Iris pigment epithelial cell (primary cell): ENCODE measurements at places on chromosomes 16 and 17.

DNA sequence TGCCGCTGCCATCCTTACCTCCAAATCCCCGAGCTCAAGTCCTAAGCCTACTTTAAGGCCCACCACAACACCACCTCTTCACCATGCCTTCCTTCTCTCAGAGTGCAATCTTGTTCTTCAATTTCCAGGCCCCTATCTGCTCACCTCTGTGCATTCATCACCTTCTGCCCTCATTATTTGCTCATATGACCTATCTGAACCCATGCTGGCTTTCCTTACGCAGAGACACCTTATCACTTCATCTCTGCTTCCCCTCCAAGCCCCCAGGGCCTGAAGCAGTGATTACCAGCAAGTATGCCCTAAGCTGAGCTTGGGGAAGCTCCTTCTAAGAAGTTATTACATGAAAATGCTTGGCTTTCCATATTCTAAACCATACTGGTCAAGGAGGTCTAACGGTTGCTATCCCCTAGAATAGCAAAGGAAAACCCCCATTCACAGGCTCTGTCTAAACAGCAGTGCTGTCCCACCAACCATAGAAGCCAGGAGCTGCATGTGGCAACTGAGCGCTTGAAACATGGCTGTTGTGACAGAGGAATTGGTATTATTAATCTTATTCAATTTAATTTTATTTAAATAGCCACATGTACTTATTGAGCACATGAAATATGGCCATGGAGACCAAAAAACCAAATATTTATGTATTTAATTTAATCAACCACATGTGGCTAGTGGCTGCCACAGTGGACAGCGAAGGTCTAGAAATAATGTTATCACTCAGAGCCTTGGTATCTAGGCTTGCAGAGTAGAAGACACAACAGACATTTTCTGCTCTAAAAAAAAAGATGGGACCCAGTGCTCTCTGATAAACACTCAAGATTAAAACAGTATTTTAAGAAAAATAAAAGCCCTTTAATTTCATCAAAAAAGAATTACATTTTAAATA lies 13.9 kb downstream of the USP7 start:
- DNase-seq: no peak

GRCh38 chr17:44792276-44792675 lies 33.5 kb downstream of the ADAM11 start:
- DNase-seq: peak; percentile 57

- DNase-seq: no peak
Observed at GRCh38 chr17:1555651-1556471, 6.7 kb downstream of the PITPNA start.

DNA sequence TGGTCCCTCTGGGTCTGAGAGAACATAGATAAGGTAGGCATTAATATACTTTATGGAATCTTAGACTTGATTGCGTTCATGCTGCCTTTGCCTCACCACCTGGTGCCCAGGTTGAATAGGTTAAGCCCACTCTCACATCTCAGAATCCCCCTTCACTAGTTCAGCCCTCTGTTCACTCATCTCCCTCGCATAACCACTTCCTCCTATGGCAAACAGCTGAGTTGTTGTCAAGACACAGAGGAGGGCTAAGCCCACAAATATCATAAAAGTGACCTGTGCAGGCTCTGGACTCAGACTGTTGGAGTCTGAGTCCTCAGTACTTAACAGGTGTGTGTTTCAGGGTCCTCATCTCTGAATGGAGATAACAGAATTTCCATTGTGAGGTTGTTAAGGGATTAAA lies 55.7 kb downstream of the GOSR1 start:
- no peak for DNase-seq

GRCh38 chr16:80166082-80166481 lies 374.7 kb upstream of the DYNLRB2 start:
- no peak for DNase-seq

- no peak for DNase-seq
Observed at GRCh38 chr17:40023590-40024292, 8.5 kb downstream of the CSF3 start.

- DNase-seq: no peak
Observed at GRCh38 chr17:17022011-17022410, 20.2 kb upstream of the MPRIP start.

GRCh38 chr17:4204710-4205173 lies 59.0 kb downstream of the ANKFY1 start:
- peak; percentile 93 for DNase-seq

DNA sequence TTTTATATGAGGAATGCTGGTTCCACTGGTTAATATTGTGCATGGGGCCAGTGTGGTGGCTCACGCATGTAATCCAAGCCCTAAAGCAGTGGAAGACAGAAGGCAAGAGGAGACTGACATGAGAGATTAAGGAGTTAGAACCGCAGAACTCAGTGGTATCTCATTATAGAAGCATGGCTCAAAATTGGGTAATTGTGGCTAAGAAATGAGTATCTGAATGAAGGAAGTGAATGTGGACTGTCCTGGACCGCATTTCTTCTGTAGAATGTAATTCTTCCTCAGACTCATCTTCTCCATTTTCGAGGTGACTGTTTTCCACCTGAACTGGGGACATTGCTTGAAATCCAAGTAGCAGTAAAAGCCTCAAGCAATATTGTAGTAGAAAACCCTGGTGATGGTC lies 42.6 kb upstream of the CDR2 start:
- DNase-seq: no peak

- no peak for DNase-seq
Observed at GRCh38 chr17:79218825-79219200, 144.2 kb downstream of the ENGASE start.

DNA sequence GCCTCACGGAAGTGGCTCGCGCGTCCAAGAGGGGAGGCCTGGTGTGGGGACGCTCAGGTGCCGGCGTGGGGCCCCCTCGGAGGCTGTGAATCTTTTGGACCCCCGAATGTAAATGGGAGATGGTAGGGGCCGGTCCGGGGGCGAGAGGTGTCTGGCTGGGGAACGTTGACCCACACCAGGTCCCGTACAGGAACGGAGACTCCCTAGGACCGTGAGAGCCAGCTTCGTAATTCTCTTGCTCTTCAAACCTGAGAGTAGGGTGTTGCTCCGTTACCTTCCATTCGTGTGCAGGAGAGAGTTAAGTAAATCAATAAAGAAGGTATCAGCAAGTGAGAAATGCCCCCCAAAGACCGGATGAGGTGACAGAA lies 481 bp downstream of the LYRM1 start:
- no peak for DNase-seq

DNA sequence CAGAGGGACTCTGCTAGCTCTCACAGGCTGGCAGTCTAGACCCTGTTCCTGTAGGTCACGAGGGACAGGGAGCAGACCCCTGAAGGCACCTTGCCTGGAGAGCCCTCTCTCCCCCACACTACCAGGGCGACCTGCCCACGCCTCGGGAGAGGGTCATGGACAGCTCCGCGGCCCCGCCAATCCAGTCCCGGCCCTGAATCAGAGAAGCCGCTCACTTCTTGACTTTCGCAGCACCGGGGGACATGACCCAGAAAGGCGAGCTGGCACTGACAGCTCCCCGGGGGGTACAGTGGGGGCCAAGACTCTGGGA lies 5.1 kb downstream of the KIFC3 start:
- no peak for DNase-seq

DNA sequence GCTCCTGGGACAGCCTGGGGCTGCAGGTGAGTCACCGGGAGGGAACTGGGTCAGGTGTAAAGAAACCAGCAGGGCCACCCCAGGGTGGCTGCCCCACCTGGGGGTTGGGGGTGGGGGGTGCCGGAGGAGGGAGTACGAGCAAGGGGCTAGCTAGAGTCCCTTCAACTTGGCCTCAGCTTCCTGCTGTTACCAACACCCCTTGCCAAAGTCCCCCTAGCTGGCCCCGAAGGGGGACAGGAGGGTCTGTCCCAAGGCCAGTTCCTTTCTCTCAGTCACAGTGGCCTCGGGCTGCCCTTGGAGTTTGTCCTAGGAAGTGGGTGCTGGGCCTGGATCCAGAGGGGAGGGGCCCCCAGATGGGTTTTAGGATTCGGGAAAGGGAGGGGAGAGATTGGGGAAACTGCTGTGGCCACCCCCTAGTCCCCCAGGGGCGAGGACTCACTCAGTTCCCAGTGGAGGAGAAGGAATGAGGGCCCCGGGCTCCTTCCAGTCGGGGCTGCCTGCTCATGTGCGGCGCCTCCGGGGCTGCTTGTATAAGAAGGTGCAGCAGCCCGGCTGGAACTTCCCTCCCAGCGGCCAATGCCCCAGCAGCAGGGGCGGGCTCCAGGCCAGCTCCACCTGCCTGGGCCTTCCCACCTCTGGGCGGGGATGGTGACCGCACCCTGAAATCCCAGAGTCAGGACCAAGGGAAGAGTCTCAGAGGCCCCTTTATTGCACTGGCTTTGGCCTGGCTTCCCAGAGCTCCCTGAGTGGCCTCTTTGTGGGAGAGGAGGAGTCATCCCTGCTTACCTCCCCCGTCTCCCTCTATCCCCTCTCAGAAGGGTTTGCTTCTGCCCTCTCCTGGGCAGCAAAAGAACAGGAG lies 7.3 kb downstream of the ARHGAP27 start:
- DNase-seq: peak; percentile 72

GRCh38 chr17:17106756-17107155 lies 64.5 kb downstream of the MPRIP start:
- DNase-seq: no peak

DNA sequence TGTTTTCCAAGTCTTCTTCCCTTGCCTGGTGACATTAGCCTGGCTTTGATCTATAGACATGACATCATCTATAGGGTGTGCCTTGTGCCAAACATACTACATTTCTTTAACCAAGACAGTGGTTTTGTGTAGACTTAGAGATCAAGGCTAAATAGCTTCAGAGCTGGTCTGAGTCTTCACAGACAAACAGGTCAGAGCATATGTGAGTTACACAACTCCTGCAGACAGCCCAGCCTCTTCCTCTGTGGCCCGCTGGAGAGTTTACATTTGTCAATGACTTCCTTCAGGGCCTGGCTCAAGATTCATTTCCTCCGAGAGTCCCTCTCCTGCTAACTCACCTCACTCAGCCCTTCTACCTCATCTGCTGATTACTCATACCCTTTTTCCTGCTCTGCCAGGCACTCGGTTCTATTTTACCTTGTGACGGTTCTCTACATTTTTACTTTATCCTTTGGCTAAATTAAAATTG lies 73.1 kb upstream of the TANC2 start:
- peak; percentile 96 for DNase-seq

DNA sequence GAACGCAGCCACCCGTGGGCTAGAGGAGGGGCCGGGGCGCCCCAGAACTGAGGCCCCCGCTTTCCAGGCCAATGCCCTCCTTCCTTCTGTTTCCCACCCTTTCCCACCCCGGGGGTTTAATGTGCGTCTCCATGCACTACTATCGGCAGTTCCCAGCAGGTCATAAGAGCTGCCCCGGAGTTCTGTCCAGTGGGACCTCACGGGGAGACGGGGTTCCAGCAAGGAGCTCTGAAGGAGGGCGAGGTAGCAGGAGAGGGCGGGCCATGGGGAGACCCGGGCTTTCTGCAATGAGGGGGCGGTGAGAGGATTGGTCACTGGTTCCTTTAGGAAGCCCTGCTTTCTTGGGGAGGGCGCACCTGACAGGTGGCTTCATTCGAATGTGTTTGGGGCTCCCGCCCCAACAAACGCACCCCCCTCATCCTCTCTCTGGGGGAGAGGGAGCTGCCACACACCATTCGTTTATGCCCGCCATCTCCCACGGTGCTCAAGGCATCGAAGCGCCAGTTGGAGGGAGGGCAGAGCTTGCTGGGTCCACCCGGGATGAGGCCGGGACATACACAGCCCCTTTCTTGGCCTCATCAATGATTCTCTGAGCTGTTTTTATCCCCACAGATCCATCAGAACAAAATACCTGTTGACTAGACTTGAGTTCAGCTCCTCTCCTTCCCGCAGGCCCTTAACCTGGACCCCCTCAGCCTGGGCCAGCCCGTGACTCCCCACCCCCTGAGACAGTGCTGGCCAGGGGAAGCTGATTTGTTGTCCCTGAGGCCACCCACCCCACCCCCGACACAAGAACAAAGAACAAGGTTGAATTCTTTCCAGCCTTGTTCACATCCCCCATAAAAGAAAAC lies 44.1 kb downstream of the SLC7A5 start:
- no peak for DNase-seq

- no peak for DNase-seq
Observed at GRCh38 chr17:5798094-5798493, 213.8 kb upstream of the NLRP1 start.

- peak; percentile 65 for DNase-seq
Observed at GRCh38 chr17:42937712-42938596, 26.3 kb downstream of the AARSD1 start.

- no peak for DNase-seq
Observed at GRCh38 chr17:44268709-44269534, 987 bp upstream of the SLC4A1 start.

GRCh38 chr17:72692676-72693075 lies 399.8 kb downstream of the SLC39A11 start:
- no peak for DNase-seq

DNA sequence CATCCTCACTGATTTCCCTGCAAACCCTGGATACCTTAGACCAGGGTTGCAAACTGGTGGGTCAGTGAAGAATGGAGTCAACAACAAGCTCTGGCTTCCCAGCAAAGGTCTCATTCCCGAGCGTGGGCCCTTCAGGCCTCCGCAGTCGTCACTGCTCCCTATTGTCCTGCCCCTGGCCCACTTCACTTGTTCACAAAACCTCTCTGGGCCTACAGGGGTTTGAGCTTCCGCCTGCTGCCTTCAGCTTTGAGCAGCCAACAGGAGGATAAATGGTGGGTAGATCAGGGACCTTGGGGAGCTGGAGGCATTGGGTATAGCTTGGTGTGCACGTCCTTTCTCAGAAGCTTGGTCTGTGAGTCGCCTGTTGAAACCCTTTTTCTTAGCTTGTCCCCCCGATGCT lies 148.8 kb downstream of the KATNIP start:
- no peak for DNase-seq
